HS-5 (cell line): ENCODE measurements at places on chromosomes 2 and 18.

- no peak for DNase-seq
Measured at GRCh38 chr2:54455563-54456361, at the start of gene SPTBN1. Gene SPTBN1 (plus strand): TSS chr2:54456327. CDS start chr2:54526419, 70,092 bp downstream.

DNA sequence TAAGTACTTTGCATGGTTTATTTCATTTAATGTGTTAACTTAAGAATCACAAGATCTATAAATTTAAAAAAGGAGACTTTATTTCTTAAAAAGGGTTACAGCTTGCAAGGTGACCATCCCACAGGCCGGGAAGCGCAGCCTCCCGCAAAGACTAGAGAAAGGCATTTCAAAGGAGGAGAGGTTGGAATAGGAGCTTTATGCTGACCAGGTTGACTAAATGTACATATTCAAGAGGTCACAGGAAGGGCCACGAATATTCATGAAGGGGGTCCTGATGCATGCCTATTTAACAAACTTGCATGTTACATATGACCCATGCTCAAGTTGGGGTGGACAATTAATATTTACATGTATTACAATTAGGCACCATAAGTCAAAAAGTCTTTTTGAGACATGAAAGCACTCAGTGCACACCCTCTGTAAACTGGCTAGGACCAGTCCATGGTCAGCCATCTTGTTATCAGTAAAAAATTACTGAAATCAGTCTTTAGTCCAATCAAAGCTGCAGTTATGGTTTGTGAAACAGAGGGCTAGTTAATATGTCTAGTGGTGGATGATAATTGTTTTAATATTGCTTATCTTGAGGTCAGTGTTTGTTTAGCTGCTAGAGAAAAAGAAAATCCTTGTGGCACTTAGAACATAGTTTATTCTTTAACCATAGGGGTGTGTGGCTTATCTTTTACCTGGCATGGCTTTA is 169.3 kb downstream of the KCNE4 start:
- no peak for DNase-seq

GRCh38 chr2:82968358-82968757 is 1490.7 kb downstream of the SUCLG1 start:
- no peak for DNase-seq

DNA sequence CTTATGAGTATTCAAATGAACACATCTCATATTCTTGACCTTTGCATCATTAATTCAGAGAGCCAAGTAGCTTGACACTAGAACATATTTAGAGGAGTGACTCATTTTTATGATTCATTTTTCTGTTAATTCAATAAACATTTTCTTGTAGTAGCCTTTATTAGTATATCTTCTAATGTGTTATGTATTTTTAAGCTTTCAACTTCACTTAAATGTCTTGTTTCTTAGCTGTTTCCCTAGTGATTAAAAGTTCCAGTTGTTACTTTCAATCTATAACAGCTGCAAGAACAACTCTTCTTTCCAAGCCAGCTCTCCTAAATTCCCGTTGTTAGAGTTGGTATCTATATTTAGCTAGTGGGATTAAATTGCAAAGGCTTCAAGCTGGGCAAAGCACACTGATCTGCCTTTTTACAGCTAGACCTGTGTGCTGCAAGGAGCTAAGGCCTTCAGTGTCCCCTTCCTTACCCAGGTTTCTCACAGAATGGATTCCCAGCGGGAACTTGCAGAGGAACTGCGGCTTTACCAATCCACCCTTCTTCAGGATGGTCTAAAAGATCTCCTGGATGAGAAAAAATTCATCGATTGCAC is at the start of gene KLHL41:
Gene KLHL41 (plus strand): TSS at position 405 of the 588 bp plus-strand sequence. CDS start 77 bp downstream, at position 482.
- no peak for DNase-seq

DNA sequence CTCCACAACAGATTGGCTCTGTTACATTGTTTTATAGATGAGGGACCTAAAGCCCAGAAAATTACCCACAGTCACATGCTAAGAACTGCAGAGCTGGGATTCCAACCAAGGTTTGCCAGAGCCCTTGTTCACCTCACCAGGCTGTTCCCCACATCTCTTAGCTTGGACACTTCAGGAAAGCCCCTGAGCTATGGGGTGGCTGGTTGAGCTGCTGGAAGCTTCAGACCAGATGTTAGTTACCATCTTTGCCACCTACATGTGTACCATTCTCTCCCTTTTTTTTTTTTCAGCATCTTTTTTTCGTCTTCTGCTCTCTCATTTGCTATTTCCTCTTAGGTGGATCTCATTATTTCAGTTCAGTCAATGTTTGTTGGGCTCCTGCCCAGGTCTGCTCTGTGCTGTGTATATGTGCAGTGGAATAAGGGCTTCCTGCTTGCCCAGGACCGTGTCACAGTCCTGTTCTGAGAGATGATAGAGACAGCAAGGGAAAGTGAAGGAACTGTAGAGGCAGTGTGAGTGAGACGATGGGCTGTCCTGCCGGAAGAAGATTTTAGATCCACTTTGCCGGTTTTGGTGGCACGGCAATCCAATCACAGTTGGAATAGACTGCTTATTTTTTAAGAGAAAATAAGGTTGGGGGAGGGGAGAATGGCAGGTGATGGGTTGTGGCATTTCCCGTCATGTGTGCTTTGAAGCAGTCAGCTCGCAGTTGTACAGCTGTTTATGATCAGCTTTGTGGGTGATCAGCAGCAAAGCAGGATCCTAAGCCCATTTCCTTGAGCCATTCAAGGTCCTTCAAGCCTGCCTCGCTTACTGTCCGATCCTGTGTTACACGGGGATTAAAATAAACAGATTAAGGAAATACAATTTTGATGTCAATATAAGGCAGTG is 152.6 kb downstream of the RTN4 start:
- DNase-seq = no peak

GRCh38 chr18:55988537-55988936 is 400.5 kb upstream of the TCF4 start:
- no peak for DNase-seq

DNA sequence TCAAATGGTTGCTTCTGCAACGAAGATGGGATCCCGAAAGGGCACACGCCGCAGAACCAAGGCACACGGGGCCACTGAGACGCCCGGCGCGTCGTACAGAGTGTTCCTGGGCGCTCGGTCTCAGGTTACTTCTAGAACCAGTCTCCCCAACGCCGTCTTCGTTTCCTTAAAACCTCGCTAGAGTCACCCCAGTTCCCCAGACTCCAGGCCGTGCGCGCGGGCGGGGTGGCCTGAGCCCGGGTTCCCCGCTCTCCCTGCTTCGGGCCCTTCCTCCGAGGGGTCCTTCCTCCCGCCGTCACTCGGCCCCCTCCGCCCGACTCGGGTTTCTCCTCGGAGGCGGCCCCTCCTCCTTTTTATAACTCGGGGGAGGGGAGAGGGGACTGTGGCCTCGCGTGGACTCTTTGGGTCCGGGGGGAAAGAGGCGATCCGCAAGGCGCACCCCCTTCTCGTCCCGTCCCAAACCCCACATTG is 774 bp upstream of the FZD7 start:
- no peak for DNase-seq

GRCh38 chr2:177808984-177809809 is 263.4 kb downstream of the PDE11A start:
- no peak for DNase-seq
